ENCODE measurements at places on chromosomes 2 and 18.

DNA sequence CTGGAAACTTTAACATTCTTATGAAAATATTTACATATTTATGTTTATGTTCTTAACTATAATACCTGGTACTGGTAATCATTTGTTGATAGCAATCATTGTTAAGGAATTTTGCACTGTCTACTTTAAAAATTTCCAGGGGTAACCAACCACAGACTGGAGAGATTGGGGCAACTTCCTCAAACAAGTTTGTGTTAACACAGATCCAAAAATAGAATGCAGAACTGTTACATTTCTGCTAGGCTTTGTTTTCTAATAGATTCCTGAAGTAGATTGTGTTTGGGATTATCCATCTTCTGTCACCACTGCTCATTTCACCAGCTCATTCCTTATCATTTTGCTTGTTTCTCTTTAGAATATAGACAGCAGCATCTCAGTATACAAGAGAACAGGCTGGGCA lies 23.7 kb downstream of the RNF125 start:
- no peak for DNase-seq

- no peak for DNase-seq
Measured at GRCh38 chr18:26487437-26487836, 60.9 kb downstream of the KCTD1 start.

DNA sequence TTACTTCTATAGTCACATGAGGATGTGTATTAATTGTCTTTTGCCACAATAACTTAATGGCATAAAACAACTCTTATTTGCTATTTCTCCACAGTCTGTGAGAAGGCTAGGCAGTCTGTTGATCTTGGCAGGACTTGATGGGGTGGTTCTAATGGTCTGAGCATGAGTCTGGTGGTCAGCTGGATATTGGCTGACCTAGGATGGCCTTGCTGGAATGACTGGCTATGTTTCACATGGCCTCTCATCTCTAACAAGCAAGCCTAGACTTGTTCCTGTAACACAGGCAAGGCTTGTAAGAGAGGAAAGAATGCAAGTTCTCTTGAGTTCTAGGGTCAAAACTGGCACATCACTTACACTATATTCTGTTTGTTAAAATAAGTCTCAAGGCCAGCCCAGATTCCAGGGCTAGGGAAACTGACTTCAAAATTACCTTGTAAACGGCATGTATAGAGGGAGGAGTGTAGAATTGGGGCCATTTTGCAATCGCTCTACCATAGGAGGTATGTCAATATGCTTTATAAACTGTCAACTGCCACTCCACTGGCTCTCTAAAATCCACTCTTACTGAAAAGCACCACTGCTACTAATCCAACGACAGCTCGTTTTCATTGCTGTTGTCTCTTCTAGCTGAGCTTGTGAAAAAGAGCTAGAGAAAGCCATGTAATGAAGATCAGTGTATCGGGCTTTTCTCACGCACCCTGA lies 325.0 kb upstream of the PKDCC start:
- peak; percentile 15 for DNase-seq

GRCh38 chr2:71212336-71212735 lies 14.6 kb downstream of the PAIP2B start:
- DNase-seq, result no peak

- no peak for DNase-seq
Measured at GRCh38 chr2:46308081-46308480, 10.9 kb downstream of the EPAS1 start.

DNA sequence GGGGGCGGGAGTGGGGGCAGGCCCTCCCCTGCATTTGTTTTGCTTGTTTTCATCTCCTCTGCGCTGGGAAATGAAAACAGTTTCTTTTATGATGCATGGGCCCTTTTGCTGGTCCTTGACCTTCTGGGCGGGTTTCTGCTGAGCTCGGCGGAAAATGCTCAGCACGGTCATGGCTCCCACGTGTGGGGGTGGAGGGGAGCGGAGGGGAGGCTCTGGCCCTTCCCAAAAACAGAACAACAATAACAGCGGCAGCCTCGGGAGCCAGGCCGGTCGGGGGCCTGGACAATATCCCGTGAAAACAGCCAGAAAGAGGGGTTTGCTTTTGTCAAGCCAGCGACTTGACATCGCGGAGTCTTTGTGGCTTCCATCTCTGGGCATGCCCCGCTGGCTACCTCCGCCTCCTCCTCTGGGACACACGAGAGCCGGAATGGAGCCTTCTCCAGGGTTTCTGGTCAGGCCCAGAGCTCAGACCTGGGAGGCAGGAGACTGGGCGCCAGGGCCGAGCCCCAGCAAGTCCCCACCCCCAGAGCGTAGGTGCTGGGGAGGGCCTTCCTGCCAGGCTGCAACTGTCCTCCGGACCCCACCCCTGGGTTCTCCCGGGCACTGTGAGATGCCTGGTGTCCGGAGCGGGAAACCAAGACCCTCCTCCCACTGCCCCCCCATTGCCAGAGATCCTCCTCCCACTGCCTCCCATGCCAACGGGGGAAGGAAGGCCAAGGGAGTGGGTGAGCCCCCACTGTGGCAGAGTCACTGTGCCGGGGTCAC lies 35.9 kb upstream of the SNED1 start:
- DNase-seq, result peak; percentile 44

DNA sequence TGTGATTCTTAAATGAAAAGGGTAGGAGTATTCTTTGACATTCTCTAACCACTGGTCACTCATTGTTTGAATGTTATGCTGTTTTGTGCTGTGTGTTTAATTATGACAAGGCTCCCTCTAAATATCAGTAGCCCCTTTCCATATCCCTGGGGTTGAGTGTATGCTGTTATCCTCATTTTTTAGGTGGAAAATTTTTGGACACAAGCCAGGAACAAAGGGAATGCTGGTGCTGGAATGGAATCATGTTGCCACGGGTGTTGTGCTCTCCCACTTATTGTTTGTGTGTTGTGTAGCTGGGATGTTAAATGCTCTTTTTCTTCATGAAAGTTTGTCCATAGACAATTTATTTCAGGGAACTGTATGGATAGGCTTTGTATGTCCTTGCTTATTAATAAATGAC lies 43.3 kb downstream of the ZNF532 start:
- no peak for DNase-seq

- DNase-seq, result peak; percentile 29
Measured at GRCh38 chr2:186690786-186691185, 3.1 kb upstream of the FAM171B start.

DNA sequence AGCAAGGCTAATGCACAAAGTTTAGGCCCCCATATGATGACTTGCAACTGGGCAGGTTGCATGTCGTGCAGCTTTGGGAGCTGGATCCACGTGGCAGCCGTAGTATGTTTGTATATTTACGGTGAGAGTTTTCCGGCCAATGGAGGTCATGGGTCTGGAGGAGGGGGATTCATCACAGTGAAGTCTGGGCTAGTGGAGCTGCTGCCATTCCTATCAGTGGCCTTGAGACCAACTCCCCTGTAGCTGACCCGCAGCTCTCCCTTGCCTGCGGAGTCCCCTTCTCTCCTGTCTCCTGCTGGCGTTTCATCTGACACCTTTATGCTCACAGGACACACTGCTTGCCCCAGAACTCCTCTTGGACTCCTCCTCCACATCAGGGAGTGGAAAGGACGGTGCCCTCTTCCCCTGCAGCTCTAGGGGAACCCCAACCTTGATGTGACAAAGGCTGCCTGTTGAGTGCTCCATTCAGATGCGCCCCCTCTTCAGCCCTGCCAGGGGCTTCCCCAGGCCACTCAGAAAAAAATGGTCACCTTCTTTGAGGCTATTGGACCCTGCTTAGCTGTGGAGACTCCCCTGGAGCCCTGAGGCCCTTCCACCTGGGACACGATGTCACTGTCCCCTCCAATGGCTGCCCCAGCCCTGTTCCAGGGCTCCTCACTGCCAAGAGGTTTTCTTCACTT lies 121.7 kb downstream of the PXDN start:
- no peak for DNase-seq

DNA sequence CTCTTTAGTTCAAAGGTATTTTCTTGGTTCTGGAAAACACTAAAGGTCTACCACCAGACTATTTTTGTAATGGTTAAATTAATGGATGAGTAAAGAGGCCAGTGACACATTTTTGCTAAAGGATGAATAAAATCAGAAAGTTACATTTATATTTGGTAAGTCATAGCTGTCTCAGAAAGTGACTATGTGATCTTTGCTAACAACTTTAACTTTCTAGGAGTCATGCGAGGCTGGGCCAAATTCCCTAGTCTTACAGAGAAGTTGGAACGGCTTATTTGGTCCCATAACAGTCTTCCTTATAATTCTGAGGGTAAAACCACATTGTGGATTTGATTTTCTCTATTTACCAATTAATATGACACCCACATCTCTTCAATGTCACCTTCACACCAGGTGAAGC lies 198.1 kb downstream of the PDE1A start:
- DNase-seq, result no peak

DNA sequence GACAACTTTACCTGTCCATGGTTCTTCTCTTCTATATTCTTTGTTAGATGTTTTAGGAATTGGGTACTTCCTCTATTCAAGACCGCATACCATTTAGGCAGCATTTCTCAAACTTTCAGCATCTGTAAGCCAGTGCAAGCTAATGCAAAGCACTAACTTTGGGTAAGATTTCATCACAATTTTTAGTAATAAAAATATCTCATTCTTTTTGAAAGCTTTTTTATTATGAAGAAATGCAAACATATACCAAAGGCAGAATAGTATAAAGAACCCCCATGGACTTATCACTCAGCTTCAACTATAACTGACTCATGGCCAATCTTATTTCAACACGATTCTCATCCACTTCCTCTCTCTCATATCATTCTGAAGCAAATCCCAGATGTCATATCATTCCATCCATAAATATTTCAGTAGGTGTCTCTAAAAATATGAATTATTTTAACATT lies 32.9 kb downstream of the INO80C start:
- no peak for DNase-seq

- DNase-seq, result no peak
Measured at GRCh38 chr2:205659922-205660321, 22.4 kb upstream of the NRP2 start.

- no peak for DNase-seq
Measured at GRCh38 chr2:129006135-129006886, 687.6 kb upstream of the HS6ST1 start.

GRCh38 chr2:182606728-182607681 lies 109.1 kb upstream of the DNAJC10 start:
- DNase-seq, result no peak

- no peak for DNase-seq
Measured at GRCh38 chr2:102703748-102704147, 58.1 kb upstream of the TMEM182 start.
